ENCODE measurements at places on chromosomes 1 and 21.

DNA sequence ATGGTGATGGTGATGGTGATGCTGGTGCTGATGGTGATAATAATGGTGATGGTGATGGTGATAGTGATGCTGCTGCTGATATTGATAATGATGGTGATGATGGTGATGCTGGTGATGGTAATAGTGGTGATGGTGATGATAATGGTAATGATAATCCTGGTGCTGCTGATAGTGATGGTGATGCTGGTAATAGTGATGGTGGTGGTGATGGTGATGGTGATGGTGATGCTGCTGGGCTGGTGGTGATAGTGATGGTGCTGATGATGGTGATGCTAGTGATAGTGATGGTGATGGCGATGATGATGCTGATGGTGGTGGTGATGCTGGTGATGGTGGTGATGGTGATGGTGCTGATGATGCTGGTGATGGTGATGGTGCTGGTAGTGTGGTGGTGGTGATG, 58.4 kb upstream of the IGSF21 start:
- DNase-seq: no peak

DNA sequence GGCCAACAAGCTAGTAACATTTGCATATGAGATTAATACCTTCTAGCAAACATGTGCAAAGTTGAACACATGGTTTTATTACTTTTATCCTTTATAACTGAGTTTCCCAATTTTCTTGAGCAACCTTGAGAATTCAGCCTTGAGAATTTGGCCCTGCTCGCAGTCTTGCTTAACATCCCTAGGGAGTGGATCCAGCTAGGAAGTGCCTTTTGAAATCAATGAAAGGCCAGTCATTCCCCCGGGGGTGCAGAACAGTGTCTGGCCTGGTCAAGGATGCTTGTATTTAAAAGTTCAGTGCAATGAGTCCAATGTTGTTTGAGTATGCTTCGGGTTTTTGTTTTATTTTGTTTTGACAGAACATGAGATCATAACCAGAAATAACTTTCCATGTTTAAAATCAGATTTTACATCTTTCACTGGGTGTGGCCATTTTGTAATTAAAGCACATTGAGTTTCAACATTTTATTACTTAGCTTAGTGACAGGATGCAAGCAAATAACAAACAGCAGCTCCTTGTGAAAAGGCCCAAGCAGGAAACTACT, 16.7 kb downstream of the PALMD start:
- DNase-seq: no peak

DNA sequence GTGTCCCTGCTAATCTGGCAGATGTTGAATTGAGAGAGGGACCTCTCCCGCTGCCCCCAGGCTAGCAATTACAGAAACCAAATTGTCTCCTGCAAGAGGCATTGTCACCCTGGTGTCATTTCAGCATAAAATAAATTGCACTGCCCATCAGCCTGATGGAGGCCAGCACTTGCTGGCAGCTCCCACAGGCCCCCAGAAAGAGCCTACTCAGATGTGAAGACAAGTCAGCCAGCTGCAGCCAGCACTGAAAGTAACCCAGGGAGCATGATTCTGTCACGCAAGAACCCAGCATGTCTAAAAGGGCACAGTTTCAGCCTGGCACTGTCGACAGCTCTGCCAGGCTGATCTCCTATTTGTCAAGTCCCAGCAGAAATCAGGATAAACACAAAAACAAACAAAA, 110.3 kb upstream of the CTTNBP2NL start:
- DNase-seq: no peak

DNA sequence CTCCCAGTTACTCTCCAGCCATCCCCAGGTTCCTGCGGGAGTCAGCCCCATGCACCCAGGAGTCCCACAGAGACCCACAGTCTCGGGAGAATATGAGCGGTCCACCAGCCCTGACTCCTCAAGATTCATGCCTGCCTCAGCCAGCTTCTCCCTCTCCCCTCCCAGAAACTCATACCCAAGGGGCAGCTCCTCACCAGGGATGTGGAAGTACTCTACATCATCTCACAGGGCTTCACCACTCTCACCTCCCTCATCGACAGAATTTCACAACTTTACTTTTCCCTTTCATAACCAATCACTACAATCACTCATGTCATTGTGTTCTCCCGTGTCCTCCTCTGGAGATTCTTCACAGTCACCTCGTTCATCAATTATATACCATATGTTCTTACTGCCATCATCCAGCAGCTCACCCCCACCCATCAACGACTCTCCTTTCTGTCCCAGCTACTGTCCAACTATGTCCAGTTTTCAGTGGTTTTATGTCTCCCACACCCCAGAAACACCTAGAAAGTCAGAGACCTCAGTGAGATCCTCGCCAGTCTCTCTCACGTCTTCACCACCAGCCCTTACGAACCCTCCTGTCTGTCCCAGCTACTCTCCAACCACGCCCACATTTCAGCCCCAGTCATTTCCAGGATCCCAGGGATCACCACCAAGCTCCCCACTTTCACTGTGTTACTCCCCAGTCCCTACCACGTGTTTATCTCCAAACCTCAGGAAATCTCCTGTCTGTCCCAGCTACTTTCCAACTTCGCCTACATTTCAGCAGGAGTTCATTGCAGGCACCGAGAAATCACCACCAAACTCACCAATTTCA, 1530.1 kb upstream of the TPTE start:
- DNase-seq: no peak

Measured in activated CD4-positive, alpha-beta T cell treated with anti-CD3 and anti-CD28 coated beads for 4 hours (primary cell).